ENCODE measurements at places on chromosomes 5 and 9.

- peak; percentile 72 for DNase-seq
Measured at GRCh38 chr9:34179213-34180136, 632 bp downstream of the UBAP1 start.

GRCh38 chr5:124417196-124417595, 329.2 kb downstream of the ZNF608 start:
- no peak for DNase-seq

- DNase-seq: no peak
Measured at GRCh38 chr9:132857616-132858342, 20.3 kb downstream of the AK8 start.

GRCh38 chr9:96483197-96483596, 33.2 kb downstream of the HABP4 start:
- DNase-seq: no peak

DNA sequence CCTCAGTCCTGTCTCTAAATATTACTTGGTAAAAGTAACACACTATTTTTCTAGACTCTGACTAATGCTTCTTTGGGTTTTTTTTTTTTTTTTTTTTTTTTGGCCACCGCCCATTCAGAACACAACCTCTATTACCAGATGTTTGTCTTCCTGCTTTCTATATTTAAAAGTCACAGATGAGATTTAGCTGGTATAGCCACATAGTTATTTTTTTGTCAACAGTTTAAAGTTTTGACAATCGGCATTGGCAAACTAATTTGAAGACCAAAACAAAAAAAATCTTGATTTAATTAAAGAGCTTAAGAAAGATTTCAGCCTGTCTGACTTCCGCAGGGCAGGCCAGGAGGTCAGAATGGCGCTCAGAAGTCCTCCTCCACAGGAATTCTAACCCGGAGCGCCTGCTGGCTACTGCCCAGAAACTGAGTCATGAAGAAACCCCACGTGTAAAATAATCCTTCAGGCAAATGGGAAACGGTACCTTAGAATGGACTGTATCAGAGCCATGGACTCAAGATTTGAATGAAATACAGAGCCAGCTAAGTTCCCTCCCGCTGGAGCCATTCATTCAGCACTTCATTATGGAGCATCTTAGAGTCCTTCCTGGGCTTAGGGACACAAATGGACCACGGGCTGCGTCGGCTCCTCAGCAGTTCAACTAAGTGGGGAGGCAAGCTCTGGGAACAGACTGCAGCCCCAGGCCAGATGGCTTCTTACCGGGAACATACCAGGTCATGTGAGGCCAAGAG, 55.6 kb downstream of the PTPDC1 start:
- no peak for DNase-seq

GRCh38 chr5:79133121-79133656, 21.6 kb downstream of the BHMT start:
- DNase-seq: peak; percentile 66

- no peak for DNase-seq
Measured at GRCh38 chr5:10975945-10976344, 214.9 kb upstream of the DAP start.

All from suppressor macrophage treated with lipopolysaccharide for 1 hour (primary cell).